Cardiac fibroblast (primary cell): ENCODE measurements at places on chromosomes 2 and 18.

GRCh38 chr2:149087751-149088150 lies 49.3 kb downstream of the LYPD6B start:
- DNase-seq: no peak

DNA sequence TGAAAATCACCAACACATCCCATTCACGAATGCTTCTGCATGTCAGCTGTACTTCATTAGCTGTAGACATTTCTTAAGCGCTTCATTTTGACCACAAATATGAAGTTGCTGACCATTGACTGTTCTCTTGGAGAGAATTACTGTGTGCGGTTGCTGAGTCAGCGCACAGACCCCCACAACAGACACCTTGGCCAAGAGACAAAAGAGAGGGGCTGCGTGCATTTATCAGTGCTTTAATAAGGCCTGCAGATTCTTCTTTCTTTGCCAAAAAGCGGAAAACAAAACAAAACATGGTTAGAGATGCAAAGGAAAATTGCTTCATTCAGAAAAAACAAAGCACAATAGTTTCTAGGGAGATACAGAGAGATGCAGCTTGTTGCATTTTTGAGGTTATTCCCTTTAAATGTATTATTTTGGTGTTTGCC lies 174.7 kb downstream of the ACKR3 start:
- DNase-seq: peak; percentile 89

DNA sequence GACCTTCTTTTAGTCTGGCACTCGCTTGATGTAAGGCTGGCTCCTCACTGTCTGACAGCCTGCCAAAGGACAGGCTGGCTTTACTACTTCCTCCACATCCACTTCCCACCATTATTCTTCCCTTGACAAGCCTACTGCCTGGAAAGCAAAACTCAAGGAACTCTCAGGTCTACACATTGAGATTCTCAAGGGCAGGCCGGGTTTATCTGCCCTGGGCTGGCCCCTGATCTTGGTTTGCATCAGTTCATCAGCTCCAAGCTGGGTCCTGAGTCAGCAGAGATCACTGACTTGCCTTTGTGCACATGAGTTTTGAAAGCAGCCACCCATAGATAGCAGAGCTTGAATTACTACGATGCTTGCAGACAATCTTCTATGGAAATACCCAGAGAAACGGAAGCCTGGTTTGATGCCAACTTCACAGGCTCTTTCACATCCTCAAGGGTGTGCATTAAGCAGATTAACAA lies 53.9 kb downstream of the KCTD18 start:
- no peak for DNase-seq

GRCh38 chr18:47750889-47751423 lies 179.5 kb downstream of the SMAD2 start:
- no peak for DNase-seq

GRCh38 chr2:134137182-134137611 lies 116.7 kb upstream of the MGAT5 start:
- peak; percentile 90 for DNase-seq

DNA sequence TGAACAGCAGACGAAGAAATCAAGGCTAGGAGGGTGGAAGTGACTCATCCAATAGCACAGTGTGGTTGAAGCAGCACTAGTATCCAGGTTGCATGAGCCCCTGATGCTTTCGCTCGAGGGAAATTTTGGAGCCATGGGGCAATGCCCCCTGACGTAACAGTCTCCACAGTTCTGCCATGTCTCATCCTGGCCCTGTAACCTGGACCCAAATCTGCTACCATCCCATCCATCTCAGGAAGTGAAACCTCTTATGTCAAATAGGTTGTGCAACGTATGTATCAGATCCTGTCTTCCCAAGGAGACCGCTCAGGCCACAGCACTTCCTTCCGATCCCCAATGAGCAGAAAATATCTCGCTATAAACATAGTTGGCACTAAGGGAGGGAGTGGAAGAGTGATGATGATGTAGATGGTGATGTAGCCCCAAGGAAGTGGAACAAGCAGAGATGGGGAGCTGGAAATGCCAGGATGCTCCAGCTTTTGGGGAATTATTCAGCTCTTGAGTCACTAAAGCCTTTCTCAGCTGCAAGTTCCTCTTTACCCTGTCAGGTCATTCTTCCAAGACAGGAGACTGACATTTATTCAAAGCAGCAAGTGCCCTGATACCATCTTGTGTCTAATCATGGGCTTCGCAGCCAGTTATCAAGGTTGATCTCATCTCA lies 3.0 kb upstream of the IL1B start:
- no peak for DNase-seq

GRCh38 chr2:102473631-102474030 lies 605 bp downstream of the SLC9A4 start:
- DNase-seq: no peak

- DNase-seq: no peak
These were observed 177.8 kb downstream of the EIPR1 start for GRCh38 chr2:3199627-3200345.

GRCh38 chr2:3287896-3288295 lies 89.7 kb downstream of the EIPR1 start:
- no peak for DNase-seq

DNA sequence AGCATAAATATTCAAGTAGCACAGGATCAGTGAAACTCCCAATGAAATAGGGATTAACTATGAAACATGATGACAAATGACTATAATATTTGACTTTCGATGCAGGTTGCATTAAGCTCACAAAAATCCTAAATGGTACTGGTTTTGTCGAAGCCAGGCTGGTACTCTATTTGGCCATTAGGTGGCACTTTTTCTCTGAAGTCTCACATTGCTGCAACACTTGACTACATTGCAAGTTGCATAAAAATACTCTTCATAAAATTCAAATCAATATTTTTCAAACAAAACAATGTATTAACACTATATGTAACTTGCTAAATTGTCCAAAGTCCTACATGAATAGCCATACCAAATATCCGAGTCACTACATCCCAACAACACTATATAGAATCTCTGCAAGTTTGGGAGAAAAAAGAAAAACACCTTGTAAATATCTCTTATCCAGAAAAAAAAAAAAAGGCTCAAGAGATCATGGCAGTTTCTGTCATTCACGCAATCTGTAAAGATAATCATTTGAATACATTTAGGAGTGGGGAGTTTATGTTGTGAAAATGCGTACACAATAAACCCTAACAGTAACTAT lies 9.5 kb downstream of the RTTN start:
- DNase-seq: peak; percentile 75

DNA sequence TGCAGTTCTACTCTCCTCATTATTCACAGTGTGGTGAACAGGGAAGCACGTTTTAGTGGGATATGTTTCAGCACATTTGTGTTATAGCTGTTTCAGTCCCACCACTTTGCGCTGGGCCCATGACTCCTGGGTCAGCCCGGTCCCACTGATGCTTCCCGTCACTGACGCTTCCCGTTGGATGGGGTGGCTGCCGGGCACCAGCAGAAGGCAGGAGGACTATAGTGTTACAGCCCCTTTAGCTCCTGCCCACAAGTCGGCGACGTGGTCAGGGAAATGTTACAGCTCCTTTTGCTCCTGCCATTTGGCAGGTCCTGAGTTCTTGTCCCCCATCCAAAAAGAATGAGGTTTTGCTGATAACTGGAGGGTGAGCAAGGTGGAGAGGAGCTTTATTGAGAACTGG lies 732.2 kb downstream of the NR4A2 start:
- DNase-seq: no peak

GRCh38 chr2:161044921-161045320 lies 115.3 kb upstream of the TANK start:
- DNase-seq: peak; percentile 50
